ENCODE measurements at places on chromosomes 12 and 14. TPM values are rescaled to one million over a fixed set of nuclear protein-coding genes. Genes with fewer than 3 reads are reported as not detected.
A peak's percentile ranks its signal among the peaks of the same experiment; 100 is the strongest.

Gene LRFN5
- total RNA-seq: 0.05 TPM

DNA sequence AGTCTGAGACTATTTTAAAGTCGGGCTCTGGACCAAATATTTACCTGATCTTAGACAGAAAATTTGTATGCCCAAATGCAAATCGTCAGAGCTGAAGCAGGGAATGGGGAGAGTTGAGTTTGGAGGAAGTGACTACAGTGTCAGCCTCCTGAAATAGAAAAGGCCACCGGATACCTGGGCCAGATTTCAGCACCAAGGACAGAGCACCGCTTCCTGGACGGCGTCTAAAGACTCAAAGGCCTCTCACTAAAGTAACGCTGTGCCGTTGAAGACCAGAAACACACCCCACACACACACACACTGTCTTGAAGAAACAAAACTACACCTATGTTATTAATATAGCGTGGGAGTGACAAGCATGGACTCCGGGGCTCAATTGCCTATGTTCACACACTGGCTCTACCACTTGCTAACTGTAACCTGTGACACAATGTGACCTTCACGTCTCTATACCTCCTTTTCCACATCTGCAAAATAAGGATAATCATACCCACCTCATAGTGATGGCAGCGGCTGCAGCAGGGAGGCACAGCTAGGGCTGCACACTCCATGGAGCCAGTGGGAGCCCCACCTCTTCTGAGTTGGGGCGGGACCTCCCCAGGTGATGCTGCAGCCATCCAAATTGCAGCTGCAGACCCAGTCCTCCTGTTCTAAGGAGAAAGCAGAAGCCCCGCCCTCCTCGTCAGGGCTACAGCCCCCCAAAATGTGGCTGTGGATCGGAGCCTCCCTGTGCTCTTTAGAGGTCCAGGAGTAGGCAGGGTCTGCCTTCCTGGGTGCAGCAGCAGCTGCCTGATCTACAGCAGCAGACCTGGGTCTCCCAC lies 35.6 kb downstream of the KRT76 start:
- peak; percentile 58 for DNase-seq

- no peak for DNase-seq
These were observed 9.3 kb downstream of the KRAS start for GRCh38 chr12:25241167-25242020.

DNA sequence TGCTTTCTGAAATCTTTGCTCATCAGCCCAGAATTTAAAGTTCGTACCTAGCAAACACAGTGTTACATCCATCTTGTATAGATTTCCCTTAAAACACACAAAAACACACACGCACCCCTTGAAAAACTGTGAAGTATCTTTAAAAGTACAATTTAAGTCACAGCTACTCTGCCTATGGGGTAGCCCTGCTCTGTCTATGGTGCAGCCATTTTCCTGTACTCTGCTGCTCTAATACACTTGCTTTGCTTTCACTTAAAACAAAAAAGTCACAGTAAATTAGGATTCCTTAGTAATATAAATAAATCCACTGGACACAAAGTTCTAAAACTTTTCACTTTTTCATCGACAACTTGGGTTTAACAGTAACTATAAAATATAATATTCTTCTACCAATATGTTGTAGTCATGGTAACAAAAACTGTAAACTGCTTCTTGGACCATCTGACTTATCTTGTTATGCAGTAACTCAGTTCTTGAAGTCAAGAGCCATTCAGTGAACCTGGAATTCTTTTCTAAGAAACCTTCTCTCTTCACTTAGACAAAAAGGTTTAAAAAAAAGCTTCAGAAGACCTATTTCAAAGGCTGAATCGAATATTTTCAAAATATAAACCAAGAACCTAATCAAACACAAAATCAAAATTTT lies 63.5 kb downstream of the MED13L start:
- no peak for DNase-seq

- DNase-seq: no peak
These were observed 380.8 kb downstream of the EGLN3 start for GRCh38 chr14:33569821-33570687.

GRCh38 chr14:104091927-104092771 lies 6.6 kb downstream of the ASPG start:
- DNase-seq: peak; percentile 85

- DNase-seq: no peak
These were observed at the start of gene REM2 for GRCh38 chr14:22883173-22883976. TSS of gene REM2 (plus strand) at chr14:22883222. CDS start at chr14:22883288, 66 bp downstream.

Gene KICS2
- total RNA-seq: 6.9 TPM

Gene PDZRN4
- 0.20 TPM for total RNA-seq

DNA sequence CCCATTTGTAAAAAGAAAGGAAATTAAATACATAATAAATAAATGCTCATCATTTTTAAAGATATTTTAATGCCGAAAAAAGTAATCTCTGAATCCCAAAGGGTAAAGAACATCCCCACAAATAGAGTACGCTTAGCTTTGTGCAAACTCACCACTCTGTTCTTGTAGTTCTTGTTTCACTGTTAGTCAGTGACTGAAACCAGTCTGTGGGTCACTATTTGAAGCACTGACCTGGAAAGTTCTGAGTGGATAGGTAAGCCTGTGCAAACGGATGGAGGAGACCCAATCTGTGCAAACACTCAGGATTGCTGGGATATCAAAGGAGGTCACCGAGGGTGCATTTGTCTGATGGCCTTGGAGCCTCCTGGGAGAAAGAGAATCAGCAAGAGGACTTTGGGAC lies 68.1 kb upstream of the TSPAN11 start:
- DNase-seq: no peak

- DNase-seq: no peak
These were observed 16.6 kb upstream of the GPR68 start for GRCh38 chr14:91261115-91261514.

- peak; percentile 80 for DNase-seq
These were observed 776 bp downstream of the RDH5 start for GRCh38 chr12:55720894-55721444.

Gene SIX6
- not detected for total RNA-seq

DNA sequence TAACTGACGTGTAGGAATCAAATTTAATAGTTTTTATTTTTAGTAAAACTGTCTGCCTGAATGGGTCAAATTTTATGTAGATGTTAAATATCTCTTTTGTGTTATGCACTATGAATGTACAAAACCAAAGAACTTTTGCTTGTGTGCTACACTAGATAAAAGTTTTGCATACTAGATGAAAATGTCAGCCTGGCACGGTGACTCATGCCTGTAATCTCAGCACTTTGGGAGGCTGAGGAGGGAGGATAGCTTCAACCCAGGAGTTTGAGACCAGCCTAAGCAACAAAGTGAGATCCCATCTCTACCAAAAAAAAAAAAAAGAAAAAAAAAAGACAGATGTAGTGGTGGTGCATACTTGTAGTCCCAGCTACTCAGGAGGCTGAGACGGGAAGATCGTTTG lies 11.1 kb downstream of the AEBP2 start:
- DNase-seq: no peak

DNA sequence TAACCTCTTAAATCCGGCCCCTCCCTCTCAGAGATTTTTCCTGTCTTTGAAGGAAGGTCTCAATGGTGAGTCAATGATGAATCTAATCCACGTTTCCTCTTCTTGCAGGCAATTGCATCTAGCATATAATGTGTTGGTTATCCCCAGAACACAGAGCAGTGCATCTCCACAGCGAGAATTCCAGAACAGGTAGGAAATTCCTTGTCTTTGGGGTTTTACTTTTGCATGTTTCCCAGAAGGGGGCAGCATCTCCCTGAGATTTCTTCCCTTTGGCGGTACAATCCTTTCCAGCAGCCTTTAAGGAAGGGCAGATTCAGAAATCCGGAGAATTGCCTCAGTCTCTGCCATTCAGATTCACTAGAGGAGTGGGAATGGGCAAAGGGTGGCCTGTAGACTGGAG lies 128.0 kb downstream of the KCNA5 start:
- no peak for DNase-seq

All from left lobe of liver (tissue), 2 donors.